CD8-positive, alpha-beta memory T cell (primary cell): ENCODE measurements at places on chromosomes 2 and 18. TPM values are rescaled to one million over a fixed set of nuclear protein-coding genes. Genes with fewer than 3 reads are reported as not detected.

BCL2 gene
- 29.8 TPM for polyA plus RNA-seq

COPS8 gene
- polyA plus RNA-seq, result 67.4 TPM

- DNase-seq, result no peak
Observed at GRCh38 chr2:239188536-239188935, 212.3 kb downstream of the HDAC4 start.

COL4A3 gene
- polyA plus RNA-seq, result not detected

- no peak for DNase-seq
Observed at GRCh38 chr2:83461135-83461534, 997.9 kb downstream of the SUCLG1 start.

DNA sequence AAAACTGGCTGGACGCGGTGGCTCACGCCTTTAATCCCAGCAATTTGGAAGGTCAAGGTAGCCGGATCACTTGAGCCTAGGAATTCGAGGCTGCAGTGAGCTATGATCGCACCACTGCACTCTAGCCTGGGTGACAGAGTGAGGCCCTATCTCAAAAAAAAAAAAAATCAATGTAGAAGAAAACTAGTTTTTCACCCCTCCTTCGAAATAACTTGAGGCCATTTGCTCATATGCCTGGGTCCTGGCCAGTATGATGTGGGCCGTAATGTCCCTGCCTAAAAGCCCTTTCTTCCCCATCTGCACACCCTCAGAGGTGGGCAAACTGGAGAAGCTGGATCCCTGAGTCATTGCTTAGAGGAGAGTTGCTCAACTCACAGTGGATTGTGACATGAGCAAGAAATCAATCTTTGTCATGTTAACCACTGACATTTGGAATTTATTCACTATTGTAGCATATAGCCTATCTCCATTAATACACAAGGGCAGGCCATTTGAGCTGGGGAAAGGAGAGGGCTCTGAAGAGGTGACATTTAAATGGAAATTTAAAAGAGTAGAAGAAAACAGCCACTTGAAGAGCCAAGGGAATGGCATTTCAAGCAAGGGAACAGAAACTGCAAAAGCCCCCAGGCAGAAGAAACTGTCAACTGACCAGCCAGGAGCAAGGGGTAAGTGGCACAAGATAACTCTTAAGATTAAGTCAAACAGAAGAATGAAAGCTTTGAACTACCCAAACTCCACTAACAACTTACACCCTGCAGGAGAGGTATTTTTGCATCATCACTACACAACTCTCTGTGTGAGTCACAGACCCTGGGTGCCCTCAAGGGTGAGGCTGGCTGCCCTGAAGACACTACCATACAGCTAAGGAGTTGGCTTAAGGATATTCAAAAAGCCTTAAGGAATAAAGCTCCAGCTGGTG lies 7.6 kb upstream of the METTL21A start:
- DNase-seq, result no peak

DNA sequence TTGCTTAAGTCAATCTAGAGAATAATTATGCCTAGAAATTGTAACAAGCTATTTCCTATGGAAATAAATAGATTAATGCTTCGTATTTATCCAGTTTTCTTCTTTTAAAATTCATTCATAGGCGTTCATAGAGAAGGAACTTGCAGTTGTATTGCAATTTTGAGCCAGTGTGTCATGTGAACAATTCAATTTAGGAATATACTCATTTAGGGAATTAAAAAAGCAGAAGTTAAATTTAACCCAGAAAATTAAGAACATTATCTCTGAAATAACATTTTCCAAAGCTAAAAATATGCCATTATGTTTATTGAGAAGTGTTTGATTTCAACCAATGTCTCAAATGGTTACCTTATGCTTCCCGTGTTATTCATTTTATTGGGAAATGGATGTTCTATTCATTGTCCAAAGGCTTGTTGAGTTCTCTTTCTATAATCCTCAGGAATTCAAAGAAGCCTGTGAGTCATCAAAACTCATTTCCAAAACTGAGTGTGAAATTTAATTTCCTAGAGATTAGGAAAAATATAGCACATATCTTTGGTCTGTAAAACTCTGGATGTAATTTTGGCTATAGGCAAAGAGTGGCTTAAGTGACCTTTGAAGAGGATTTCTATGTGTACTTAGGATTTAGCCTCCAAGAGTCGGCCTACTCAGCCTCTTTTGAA lies 99.7 kb downstream of the SLC8A1 start:
- DNase-seq, result no peak

GRCh38 chr2:112680666-112681101 lies 34.9 kb downstream of the SLC20A1 start:
- no peak for DNase-seq

DNAJC5G gene
- polyA plus RNA-seq, result not detected

DNA sequence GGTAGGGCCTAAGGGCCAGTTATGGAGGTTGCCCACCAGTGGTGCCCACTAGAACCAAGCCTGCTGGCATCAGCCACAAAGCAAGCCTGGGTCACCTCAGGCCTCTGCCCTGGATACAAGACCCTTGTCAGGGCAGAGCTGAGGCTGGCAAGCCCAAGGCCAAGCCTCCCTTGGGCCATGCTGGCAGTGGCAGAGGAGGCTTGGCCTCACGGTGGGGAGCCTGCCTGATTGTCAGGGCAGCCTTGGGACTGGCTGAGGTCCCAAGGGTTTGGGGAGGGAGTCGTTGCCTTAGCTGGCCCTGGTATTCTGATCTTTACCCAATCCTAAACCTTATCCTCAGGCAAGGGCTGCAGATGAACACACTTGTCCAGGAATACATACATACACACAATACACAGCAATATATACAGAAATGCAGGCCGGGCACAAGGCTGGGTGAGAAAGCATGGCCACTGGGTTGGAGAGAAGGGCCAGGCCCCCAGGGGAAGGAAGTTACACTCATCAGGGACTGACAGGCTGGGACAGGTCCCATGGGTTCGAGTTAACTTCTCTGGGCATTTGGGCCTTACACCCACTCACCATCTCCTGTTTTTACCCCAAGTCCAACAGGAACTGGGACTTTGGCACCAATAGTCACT lies 21.0 kb downstream of the CCT7 start:
- DNase-seq, result no peak

DNA sequence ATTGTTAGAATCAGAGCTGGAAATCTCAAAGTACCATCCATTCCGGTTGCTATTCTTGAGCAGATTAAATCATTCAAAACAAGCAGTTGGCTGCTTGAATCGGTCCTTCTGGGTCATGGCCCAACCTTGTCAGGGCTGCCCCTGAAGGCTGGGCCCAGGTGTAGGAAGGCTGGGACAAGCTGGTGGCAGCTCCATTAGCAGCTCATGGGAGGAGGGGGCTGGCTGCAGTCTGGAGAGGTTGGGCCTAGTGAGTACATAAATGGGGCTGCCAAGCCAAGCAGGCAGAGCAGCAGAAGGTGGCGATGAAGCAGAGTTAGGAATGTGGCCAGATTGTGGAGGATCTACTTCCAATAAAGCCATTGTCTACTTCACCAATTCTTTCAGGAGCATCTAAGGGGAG lies 81.4 kb downstream of the ADCYAP1 start:
- DNase-seq, result no peak
